ENCODE measurements at places on chromosomes 1 and 21. TPM values are rescaled to one million over a fixed set of nuclear protein-coding genes. Genes with fewer than 3 reads are reported as not detected.
A peak's percentile ranks its signal among the peaks of the same experiment; 100 is the strongest.

- peaks cover 16% of the 10 kb centered on the region for H3K4me1 ChIP-seq
- peaks cover 25% of the 10 kb centered on the region for H3K27me3 ChIP-seq
- H3K27ac ChIP-seq, result no peak overlapping the region
- H3K4me3 ChIP-seq, result no peak overlapping the region
- no peaks in the 10 kb centered on the region for H3K36me3 ChIP-seq
These were observed 31.4 kb downstream of the CLCA1 start for GRCh38 chr1:86499987-86500593.

GRCh38 chr1:209704584-209704983 is at the start of gene HSD11B1:
TSS of gene HSD11B1 (plus strand) at chr1:209704846. CDS start at chr1:209704943, 97 bp downstream.
- no peaks in the 10 kb centered on the region for H3K36me3 ChIP-seq
- no peak within 1 kb of the TSS for H3K4me3 ChIP-seq
- peaks cover 68% of the 10 kb centered on the region for H3K27me3 ChIP-seq
- no peaks in the 10 kb centered on the region for H3K4me1 ChIP-seq

- H3K27me3 ChIP-seq, result peaks cover 3% of the 10 kb centered on the region
- H3K27ac ChIP-seq, result no peak overlapping the region
- no peaks in the 10 kb centered on the region for H3K4me1 ChIP-seq
These were observed 622.3 kb downstream of the PTPRU start for GRCh38 chr1:29858646-29859045.

DNA sequence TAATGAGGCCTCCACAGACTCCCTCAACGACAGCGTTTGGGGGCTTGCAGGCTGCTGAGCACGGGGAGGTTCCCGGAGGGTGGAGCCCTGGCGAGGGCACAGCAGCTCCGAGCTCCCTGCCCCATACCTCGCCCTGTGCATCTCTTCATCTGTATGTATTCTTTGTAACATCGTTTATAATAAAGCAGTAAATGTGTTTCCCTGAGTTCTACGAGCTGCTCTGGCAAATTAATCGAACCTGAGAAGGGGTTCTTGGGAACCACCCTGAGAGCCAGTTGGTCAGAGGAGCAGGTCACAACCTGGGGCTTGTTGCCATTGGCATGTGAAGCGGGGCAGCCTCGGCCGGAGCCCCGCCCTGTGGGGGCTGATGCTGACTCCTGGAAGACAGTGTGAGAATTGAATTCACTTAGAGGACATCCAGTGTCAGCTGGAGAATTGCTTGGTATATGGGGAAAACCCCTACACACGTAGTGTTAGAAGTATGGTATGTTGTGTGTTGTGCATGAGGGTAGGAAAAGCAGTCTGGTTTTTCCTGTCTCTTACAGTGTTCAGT is 11.5 kb downstream of the SLC37A1 start:
- H3K4me3 ChIP-seq, result no peak overlapping the region
- H3K36me3 ChIP-seq, result peaks cover 32% of the 10 kb centered on the region
- peaks cover 26% of the 10 kb centered on the region for H3K4me1 ChIP-seq
- peak overlapping the region; percentile 62 for H3K27ac ChIP-seq

DNA sequence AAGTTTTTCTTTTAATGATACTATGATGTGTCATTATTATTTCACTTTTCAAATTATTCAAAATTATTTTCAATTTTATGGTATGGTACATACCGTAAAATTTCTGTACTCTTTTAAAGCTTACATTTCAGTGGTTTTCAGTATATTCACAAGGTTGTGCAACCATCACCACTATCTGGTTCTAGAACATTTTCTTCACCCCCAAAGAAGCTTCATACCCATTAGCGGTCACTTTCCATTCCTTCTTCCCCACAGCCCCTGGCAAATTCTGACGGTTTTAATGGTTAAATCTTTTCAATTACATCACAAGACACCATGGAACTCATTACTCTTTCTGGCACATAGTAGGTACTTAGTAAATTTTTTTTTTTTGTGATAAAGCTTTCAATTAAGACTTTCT is 22.8 kb upstream of the ATP5PO start:
- no peak overlapping the region for H3K4me3 ChIP-seq
- peaks cover 2% of the 10 kb centered on the region for H3K36me3 ChIP-seq
- no peak for DNase-seq
- no peaks in the 10 kb centered on the region for H3K27me3 ChIP-seq
- no peak overlapping the region for H3K27ac ChIP-seq

DNA sequence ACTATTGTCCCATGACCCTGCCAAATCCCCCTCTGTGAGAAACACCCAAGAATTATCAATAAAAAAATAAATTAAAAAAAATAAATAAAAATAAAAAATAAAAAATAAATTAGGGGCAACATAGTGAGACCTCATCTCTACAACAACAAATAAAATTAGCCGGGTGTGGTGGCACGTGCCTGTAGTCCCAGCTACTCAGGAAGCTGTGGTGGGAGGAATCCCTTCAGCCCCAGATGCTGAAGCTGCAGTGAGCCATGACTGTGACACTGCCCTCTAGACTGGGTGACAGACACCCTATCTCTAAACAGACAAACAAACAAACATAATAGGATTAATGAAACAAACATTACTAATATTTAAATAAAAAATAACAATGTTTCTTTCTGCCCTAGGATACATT is 34.3 kb downstream of the MRPL37 start:
- peaks cover 25% of the 10 kb centered on the region for H3K36me3 ChIP-seq
- H3K4me1 ChIP-seq, result peaks cover 6% of the 10 kb centered on the region
- no peak overlapping the region for H3K4me3 ChIP-seq
- DNase-seq, result no peak
- H3K27ac ChIP-seq, result no peak overlapping the region

DNA sequence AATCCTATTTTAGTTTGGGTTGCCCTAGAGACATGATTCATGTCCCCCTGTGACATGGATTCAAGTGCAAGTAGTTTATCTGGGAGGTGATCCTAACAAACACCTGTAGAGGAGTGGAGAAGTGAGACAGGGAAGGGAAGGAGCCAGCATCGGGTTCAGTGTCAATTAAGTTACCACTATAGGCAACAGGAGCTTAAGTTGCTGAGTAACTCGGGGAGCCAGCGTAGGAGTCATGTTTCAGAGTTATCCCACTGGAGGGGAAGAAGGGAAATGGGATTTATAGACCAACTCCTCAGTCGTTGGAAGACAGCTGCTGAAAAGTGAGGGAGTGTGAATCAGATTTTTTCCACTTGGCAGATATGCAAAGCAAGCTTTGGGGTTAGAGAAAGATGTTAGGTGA is 54.9 kb downstream of the SLC30A7 start:
- peak overlapping the region; percentile 50 for H3K27ac ChIP-seq
- no peak overlapping the region for H3K4me3 ChIP-seq
- H3K27me3 ChIP-seq, result no peaks in the 10 kb centered on the region
- peaks cover 26% of the 10 kb centered on the region for H3K4me1 ChIP-seq
- DNase-seq, result no peak

- no peak overlapping the region for H3K27ac ChIP-seq
- no peaks in the 10 kb centered on the region for H3K36me3 ChIP-seq
- no peak for DNase-seq
- H3K27me3 ChIP-seq, result peaks cover 17% of the 10 kb centered on the region
- peaks cover 1% of the 10 kb centered on the region for H3K4me1 ChIP-seq
These were observed 6.8 kb downstream of the MYOC start for GRCh38 chr1:171645553-171646248.

DNA sequence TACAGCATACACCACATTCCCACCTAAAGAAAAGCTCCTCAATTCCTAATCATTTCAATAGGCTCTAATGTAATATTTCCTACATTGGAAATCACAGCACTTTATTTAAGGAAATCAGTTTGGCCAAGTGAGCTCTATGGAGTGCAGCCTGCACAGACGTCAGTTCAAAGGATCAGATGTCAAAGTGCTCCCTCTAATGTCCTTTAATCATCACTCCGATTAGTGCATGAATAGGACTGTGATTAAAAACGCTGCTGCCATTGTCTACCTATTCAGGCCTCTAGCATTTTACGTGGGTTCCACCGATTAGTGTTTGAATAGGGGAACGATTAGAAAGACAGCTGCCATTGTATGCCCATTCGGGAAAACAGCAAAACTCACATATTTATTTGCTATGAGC is 50.2 kb downstream of the DPYD start:
- H3K36me3 ChIP-seq, result peaks cover 30% of the 10 kb centered on the region
- H3K27ac ChIP-seq, result no peak overlapping the region
- no peak for DNase-seq
- no peak overlapping the region for H3K4me3 ChIP-seq
- no peaks in the 10 kb centered on the region for H3K27me3 ChIP-seq
- no peaks in the 10 kb centered on the region for H3K4me1 ChIP-seq

DNA sequence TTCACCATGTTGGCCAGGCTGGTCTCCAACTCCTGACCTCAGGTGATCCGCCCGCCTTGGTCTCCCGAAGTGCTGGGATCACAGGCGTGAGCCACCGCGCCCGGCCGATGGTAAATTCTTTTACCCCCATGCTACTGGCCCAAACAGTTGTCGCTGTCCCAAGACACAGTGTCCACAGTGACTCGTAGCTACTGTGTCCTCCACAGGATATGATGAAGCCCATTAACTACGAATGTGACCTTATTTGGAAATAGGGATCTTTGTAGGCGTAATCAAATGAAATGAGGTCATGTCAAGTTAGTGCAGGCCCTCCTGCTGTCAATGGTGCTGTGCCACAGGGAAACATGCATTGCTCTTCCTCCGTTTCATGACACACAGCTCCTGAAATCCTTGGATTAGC is 8.5 kb downstream of the FNDC10 start:
- no peaks in the 10 kb centered on the region for H3K27me3 ChIP-seq
- no peak overlapping the region for H3K27ac ChIP-seq
- no peaks in the 10 kb centered on the region for H3K4me1 ChIP-seq

DNA sequence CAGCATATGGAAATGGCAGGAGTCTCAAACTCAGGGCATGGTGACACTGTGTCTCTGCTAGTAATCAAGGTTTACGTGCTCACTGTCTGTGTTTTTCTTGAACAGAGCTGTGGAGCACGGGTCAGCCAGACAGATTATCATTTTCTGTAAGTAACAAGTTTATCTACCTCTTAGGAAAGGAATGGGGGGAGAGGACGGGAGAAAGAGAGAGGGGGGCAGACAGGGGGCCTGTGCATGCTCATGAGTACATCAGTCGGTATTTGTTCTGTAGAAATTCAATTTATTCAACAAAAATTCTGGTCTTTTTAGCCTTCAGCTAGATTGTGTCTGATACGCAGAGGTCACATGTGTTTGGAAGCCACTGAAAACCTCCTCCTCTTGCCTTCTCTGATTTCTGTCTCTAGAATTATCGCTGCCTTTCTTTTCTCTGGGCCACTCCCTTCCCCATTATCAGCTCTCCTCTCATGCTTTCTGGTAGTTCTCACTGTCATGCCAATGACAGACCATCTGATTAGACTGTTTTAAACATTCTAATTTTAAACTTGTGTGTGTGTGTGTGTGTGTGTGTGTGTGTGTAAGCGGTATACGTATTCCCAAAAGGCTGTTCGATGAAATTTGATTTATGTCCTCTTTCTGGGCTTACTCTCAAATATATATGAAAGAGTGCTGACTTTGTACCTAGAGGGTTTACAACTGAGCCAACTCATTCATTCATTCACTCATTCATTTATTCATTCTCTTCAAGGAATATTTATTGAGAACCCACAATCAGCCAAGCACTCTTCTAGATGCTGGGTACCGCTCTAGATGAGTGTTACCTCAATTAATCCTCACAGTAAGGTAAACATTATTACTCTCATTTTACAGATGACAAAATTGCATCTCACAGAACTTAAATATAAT is 636.9 kb downstream of the KIF26B start:
- H3K4me3 ChIP-seq, result no peak overlapping the region
- H3K27me3 ChIP-seq, result no peaks in the 10 kb centered on the region
- peaks cover 20% of the 10 kb centered on the region for H3K4me1 ChIP-seq
- peaks cover 4% of the 10 kb centered on the region for H3K36me3 ChIP-seq
- no peak for DNase-seq

DNA sequence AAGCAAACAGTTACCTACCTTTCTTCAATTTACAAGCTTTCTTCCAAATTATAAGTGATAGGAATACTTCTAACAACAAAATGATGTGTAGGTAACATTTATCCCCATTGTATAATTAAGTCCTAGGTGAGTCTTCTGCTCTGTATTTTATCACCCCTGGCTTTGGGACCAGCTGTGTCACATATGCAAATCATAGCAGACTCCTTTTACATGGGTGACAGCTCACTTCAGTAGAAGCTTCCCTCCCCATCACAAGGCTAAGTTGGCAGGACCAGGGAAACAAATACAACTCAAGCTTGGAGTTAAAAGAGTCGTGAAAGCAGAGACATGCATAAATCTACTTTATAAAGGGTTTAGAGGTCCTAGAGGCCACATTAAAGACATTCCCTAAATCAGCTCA is 121.1 kb upstream of the RUNX1 start:
- H3K27me3 ChIP-seq, result no peaks in the 10 kb centered on the region
- H3K36me3 ChIP-seq, result no peaks in the 10 kb centered on the region
- no peak for DNase-seq
- no peak overlapping the region for H3K4me3 ChIP-seq
- no peak overlapping the region for H3K27ac ChIP-seq

GRCh38 chr1:233777566-233777965 is 126.9 kb upstream of the SLC35F3 start:
- no peaks in the 10 kb centered on the region for H3K36me3 ChIP-seq
- no peak overlapping the region for H3K4me3 ChIP-seq
- H3K27ac ChIP-seq, result no peak overlapping the region
- no peaks in the 10 kb centered on the region for H3K27me3 ChIP-seq
- DNase-seq, result no peak

DNA sequence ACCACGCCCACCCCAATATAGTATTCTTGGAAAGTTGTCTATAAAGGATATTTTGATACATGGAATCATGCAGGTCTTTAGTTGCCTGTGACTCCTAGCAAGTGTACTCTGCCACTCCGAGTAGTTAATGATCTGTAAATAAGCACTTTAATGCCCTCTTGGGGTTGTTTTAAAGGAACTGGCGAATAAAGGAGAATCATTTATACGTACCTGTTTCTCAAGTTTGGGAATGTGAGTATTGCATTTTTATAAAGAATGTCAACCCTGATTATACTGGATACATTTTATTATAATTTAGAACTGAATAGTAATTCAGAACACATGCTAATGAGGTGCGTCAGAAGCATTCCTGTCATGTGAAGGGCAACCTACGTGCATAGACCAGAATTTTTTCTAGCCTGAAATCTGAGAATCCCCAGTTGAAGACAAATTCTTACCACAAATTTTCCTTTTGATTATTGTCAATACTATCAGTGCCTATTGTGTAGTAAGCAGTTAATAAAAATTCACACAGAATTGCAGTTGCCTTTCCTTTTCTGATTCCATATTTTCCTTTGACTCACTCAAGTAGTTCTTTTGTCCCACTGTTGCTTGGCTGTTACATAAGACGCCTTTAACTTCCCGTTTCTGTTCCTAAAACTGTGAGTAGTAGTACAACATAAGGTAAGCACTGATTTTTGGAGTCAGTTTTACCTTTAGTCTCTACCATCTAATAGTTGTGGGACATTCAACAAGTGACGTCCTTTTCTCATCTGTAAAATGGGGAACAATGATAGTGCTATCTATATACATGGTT is 5.1 kb downstream of the AHCYL1 start:
- peak overlapping the region; percentile 31 for H3K27ac ChIP-seq
- DNase-seq, result no peak
- H3K4me3 ChIP-seq, result no peak overlapping the region
- H3K36me3 ChIP-seq, result peaks cover 5% of the 10 kb centered on the region
- H3K27me3 ChIP-seq, result no peaks in the 10 kb centered on the region

- DNase-seq, result no peak
- H3K27me3 ChIP-seq, result no peaks in the 10 kb centered on the region
- H3K36me3 ChIP-seq, result peaks cover 2% of the 10 kb centered on the region
- peaks cover 61% of the 10 kb centered on the region for H3K4me1 ChIP-seq
- peak overlapping the region; percentile 99 for H3K27ac ChIP-seq
These were observed 139.6 kb downstream of the TOMM20 start for GRCh38 chr1:234989019-234989418.

AMY2B gene
- 10.0 TPM for total RNA-seq

SSR2 gene
- 283 TPM for total RNA-seq

TARBP1 gene
- 21.4 TPM for total RNA-seq

CHD5 gene
- 0.16 TPM for total RNA-seq

CHI3L2 gene
- total RNA-seq, result not detected

CFAP45 gene
- total RNA-seq, result 0.83 TPM

PIGR gene
- total RNA-seq, result not detected

All from osteocyte (in vitro differentiated cells).